ENCODE measurements at places on chromosomes 12 and 14.

- no peak for DNase-seq
- H3K4me1 ChIP-seq, result peaks cover 20% of the 10 kb centered on the region
- no peaks in the 10 kb centered on the region for H3K27me3 ChIP-seq
- no peak within 1 kb of the TSS for H3K4me3 ChIP-seq
Measured at GRCh38 chr14:24130380-24130716, at the start of gene FITM1. Gene FITM1 (plus strand): TSS chr14:24130659. CDS start chr14:24131564, 905 bp downstream.

DNA sequence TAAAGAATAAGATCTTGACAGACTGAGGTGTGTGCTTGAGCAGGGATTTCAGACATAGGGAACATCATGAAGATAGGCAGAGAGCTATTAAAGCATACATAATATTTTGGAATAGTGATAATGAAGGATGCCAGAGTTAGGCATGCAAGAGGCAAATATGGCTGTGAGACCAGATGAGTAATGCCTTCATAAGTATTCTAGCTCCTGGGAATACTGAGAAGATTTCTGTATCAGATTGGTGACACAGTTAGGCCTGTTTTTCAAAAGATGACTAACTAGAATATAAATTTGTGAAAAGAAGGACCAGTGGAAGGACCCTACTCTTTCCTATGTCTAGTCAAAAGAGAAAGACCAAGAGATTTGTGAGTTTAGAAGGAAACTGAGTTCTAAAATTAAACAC is 108.8 kb downstream of the TXNDC16 start:
- H3K4me3 ChIP-seq, result no peak overlapping the region
- peaks cover 41% of the 10 kb centered on the region for H3K36me3 ChIP-seq
- no peaks in the 10 kb centered on the region for H3K27me3 ChIP-seq
- H3K27ac ChIP-seq, result no peak overlapping the region
- H3K4me1 ChIP-seq, result peaks cover 4% of the 10 kb centered on the region

DNA sequence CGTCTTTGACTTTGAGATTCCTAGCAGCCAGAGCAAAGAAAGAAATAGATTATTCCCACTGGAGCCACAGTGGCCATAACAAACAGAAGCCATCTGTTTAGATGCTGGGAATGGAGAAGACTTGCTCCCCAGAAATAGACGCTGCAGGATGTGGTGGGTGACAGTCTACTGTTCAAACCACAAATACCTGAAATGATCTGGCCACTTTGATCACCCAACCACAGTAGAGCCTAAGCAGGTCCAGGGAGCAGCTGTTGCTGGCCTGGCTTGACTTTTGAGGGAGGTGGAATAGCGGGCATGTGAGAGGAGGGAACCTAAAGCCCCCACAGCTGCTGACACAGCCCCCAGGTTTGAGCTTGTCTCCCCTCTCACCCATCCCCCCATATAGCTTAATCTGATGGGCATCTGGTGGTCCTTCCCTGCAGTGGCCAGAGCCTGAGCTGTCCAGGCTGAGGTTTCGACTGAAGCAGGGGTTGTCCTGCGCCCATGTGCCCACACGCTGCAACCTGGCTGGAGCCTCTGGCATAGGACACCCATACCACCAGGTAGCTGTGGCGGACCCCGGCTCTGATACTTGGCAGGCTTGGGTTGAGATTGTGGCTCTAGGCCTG is 38.7 kb downstream of the SH2B3 start:
- H3K27me3 ChIP-seq, result no peaks in the 10 kb centered on the region
- peak overlapping the region; percentile 26 for H3K4me3 ChIP-seq
- H3K36me3 ChIP-seq, result peaks cover 38% of the 10 kb centered on the region
- DNase-seq, result peak; percentile 84

GRCh38 chr12:119869720-119870119 is 7.4 kb downstream of the CIT start:
- DNase-seq, result no peak
- peaks cover 43% of the 10 kb centered on the region for H3K36me3 ChIP-seq
- no peak overlapping the region for H3K27ac ChIP-seq
- no peaks in the 10 kb centered on the region for H3K27me3 ChIP-seq
- peaks cover 2% of the 10 kb centered on the region for H3K4me1 ChIP-seq

- H3K27ac ChIP-seq, result no peak overlapping the region
- no peaks in the 10 kb centered on the region for H3K36me3 ChIP-seq
- no peaks in the 10 kb centered on the region for H3K4me1 ChIP-seq
- no peak overlapping the region for H3K4me3 ChIP-seq
- H3K27me3 ChIP-seq, result peaks cover 10% of the 10 kb centered on the region
Measured at GRCh38 chr12:52391618-52392002, 6.2 kb upstream of the KRT84 start.

DNA sequence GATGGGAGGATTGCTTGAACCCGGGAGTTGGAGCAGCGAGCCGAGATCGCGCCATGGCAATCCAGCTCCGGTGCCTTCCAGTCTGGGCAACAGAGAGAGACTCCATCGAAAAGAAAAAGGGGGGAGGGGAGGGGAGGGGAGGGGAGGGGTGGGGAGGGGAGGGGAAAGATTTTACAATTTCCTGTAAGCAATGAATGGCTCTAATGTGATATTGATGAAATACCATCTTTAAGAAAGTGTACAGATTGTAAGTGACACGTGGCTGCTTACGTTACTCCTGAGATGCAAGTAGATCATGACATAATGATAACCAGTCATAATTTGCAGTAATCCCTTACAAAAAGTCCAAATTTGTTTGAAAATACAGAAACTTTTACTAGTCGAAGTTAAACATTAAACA is 1.4 kb downstream of the SLC25A21 start:
- H3K36me3 ChIP-seq, result peaks cover 2% of the 10 kb centered on the region
- no peaks in the 10 kb centered on the region for H3K4me1 ChIP-seq
- no peak for DNase-seq
- H3K4me3 ChIP-seq, result no peak overlapping the region
- peaks cover 26% of the 10 kb centered on the region for H3K27me3 ChIP-seq

DNA sequence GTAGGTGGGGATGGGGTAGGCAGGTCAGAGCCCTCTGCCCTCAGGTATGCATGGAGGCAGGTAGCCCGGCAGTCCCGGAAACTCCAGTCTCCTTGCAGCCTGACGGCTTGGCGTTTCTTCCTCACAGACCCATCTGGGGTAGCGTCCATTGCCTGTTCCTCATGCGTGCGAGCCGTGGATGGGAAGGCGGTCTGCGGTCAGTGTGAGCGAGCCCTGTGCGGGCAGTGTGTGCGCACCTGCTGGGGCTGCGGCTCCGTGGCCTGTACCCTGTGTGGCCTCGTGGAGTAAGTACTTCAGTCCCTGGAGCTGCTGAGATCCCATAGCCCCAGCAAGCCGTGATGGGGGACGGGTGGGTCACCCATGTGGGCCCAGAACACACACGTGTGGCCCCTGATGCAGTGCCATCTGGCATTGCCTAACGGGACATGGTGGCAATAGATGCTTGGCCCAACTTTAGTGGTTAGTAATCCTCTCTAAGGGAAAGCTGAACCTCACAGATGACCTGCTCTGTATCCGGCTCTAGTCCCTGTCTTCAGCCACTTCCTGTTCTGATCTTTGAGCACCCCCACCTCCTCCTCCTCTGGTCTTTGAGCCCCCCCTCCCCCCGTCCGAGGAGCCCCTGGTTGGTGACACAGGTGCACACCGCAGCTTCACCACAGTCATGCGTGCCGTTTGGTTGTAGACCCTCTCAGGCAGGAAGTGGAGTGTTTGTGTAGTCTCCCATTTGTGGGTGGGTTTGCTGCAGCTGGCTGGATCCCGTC is 3.7 kb downstream of the SIVA1 start:
- no peak overlapping the region for H3K4me3 ChIP-seq
- H3K27me3 ChIP-seq, result no peaks in the 10 kb centered on the region
- peaks cover 20% of the 10 kb centered on the region for H3K36me3 ChIP-seq
- H3K27ac ChIP-seq, result peak overlapping the region; percentile 77
- DNase-seq, result peak; percentile 70

- no peaks in the 10 kb centered on the region for H3K36me3 ChIP-seq
- H3K4me1 ChIP-seq, result peaks cover 3% of the 10 kb centered on the region
- H3K4me3 ChIP-seq, result no peak overlapping the region
- H3K27me3 ChIP-seq, result peaks cover 7% of the 10 kb centered on the region
- H3K27ac ChIP-seq, result no peak overlapping the region
- no peak for DNase-seq
Measured at GRCh38 chr12:105481392-105482300, 151.2 kb downstream of the C12orf75 start.

DNA sequence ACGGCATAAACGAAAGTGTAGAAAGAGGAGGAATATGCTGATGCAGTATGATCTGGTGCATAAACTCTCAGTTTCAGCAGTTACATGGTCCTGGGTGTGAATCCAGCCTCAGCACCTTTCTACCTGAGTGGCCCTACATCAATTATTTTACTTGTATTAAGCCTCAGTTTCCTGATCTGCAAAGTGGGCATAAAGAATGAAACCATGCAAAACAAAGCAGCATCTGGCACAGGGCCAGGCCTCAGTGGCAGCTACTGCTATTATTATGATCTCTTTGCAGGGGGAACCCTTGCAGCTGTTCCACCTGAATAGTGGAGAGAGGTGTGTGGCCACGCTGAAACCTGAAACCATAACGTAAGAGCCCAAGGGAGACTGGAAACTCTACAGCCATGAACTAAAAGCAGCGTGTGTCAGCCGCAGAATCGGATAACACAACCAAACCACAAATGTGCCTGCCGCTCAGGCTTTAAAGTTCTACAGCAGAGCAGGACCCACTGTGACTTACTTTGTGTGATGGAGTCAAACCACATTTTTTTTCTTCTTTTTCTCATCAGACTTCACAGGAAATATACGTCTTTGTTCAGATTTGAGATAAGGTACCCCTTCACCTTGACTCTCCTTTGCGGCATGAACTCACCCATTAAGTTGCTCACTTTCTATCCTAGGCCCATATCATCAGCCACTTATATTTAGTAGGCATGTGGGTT is 29.2 kb upstream of the FOS start:
- DNase-seq, result peak; percentile 96
- no peak overlapping the region for H3K4me3 ChIP-seq
- peaks cover 53% of the 10 kb centered on the region for H3K27me3 ChIP-seq
- peak overlapping the region; percentile 70 for H3K27ac ChIP-seq
- H3K4me1 ChIP-seq, result peaks cover 46% of the 10 kb centered on the region

- H3K4me3 ChIP-seq, result no peak overlapping the region
- no peak overlapping the region for H3K27ac ChIP-seq
- peaks cover 16% of the 10 kb centered on the region for H3K36me3 ChIP-seq
- no peak for DNase-seq
- peaks cover 18% of the 10 kb centered on the region for H3K4me1 ChIP-seq
Measured at GRCh38 chr12:4700621-4701026, 19.6 kb upstream of the GALNT8 start.

DNA sequence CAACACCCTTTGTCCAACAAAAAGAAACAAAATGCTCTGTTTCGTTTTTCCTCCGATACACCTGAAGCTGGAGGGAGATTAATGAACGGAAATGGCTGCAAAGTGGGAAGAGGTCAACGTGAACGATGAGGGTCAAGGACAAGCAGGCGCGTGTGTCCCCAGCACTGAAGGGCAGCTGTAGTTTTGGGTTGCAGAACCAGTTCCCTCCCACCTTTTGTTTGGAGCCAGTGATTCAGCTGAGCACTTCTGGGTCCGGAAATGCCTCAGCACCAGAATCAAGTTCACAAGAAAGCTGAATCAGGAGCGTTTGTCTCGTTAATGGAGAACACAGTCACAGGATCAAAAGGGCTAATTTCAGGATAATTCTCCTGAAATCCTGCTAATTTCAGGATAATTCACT is 51.1 kb upstream of the PWP1 start:
- no peak overlapping the region for H3K27ac ChIP-seq
- H3K36me3 ChIP-seq, result peaks cover 1% of the 10 kb centered on the region
- DNase-seq, result no peak
- no peaks in the 10 kb centered on the region for H3K4me1 ChIP-seq
- no peak overlapping the region for H3K4me3 ChIP-seq
